ENCODE measurements at places on chromosomes 12 and 14.
A peak's percentile ranks its signal among the peaks of the same experiment; 100 is the strongest.

DNA sequence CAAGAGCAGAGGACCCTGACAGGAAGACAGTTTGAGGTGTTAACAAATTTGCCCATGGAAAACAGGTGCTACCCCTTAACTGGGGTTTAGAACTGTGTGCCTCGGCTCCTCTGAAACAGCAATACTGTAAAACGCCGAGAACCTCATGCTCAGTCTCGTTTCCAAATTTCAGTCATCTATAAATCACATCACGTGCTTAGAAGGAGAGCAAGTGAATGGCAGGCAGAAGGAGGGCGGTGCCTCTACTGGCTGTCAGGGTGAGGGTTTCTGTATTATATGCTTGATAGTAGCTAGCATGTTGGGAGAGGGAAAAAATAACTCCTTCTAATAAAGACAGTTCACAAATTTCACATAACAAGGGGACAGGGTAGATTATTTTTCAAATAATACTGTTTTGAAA lies 4.8 kb downstream of the OR4K13 start:
- DNase-seq = no peak

GRCh38 chr14:35704793-35705493 lies 104.2 kb downstream of the RALGAPA1 start:
- DNase-seq = no peak

GRCh38 chr12:33988197-33988805 lies 34.0 kb upstream of the ALG10 start:
- no peak for DNase-seq

GRCh38 chr12:45654002-45654665 lies 75.4 kb upstream of the ARID2 start:
- no peak for DNase-seq

DNA sequence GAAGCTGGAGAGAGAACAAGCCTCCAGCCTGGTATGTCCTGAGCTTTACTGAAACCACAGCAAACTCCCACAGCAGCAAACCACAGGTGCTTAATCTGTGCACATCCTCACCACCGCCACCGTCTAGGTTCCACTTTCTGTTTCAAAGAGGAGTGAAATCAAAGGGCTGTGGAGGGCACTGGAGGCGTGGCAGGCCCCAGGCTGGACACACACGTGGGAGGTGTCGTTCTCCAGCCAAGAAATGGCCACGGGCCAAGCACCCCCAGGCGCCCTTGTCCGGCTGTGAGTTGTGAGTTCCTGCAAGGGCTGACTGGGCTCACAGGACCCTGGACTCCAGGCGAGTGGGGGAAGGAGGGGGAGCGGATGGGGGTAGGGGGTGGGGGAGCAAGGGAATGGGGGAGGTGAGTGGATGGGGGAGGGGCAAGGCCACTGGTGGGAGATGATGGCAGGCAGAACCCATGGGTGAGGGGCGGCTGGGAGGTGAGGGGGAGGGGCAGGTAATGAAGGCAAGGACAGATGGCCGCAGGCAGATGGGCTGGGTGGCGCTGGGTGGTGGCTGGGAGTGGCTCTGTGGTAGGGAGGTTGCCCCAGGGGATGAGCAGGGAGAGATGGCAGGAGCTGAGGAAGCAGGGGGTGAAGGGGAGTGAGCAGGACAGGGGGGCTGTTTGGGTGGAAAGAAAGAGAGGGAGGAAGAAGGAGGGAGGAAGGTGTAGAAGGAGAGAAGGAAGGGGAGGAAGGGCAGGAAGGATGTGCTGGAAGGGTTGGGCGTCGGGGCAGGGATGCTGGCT lies 86.7 kb downstream of the NCOR2 start:
- peak; percentile 47 for DNase-seq

- DNase-seq = no peak
These were observed 40.5 kb downstream of the SLC2A14 start for GRCh38 chr12:7832059-7832696.

GRCh38 chr12:70240673-70241072 lies 2.6 kb upstream of the CNOT2 start:
- DNase-seq = no peak

GRCh38 chr12:108048686-108049085 lies 80.4 kb upstream of the WSCD2 start:
- no peak for DNase-seq

DNA sequence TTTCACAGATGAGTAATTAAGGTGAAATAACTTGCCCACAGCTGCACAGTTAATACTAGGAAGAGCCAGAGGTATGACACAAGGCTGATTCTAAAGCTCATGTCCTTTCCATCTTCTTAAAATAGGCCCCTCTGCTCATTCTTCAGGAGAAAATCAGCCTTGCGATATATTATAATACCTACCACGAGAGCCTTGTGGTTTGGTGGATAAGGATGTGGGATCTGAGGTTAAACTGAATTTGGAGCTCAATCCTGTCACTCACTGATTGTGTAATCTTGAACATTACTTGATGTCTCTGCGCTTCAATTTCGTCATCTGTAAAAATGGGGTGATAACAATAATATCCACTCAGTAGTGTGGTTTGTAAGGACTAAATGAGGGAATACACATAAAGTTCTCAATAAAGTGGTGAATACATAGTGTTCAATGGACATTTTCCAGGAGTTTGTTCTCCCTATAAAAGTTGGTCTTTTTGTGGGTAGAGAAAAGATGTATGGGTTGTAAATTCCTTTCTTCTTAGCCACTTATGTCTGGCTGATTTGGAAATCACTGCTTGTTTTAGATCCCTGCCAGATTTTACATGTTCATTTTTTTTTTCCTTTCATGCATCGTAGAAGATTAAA lies 25.1 kb upstream of the ATP2B1 start:
- peak; percentile 16 for DNase-seq

GRCh38 chr12:52228931-52229330 lies 4.1 kb upstream of the KRT7 start:
- no peak for DNase-seq

- DNase-seq = no peak
These were observed 67.6 kb upstream of the GNG2 start for GRCh38 chr14:51792809-51793208.

GRCh38 chr14:99664058-99664936 lies 19.4 kb downstream of the HHIPL1 start:
- no peak for DNase-seq

DNA sequence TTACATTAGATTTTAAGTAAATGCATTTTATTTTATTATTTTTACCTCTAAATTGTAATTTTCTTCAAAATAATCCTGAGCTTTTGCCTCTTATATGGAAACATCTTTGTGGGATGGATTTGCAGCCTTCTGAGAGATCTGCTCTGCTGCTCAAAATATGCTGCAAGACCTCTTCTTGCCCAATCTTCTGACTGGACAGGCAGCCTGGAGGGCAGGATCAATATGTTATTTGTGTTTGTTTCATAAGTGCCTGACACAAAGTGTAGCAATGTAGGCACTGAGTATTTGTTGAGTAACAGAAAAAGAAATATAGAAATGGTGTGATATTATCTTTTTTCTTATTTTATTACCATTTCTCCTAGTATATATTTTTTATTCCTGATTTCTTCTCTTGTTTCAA lies 1106.9 kb downstream of the TMTC2 start:
- DNase-seq = no peak

GRCh38 chr12:107402041-107403022 lies 283.3 kb upstream of the PWP1 start:
- no peak for DNase-seq

GRCh38 chr12:6647083-6647604 lies at the start of gene ACRBP:
Gene ACRBP (minus strand): TSS chr12:6647432. CDS start chr12:6647366, 66 bp downstream.
- DNase-seq = no peak

DNA sequence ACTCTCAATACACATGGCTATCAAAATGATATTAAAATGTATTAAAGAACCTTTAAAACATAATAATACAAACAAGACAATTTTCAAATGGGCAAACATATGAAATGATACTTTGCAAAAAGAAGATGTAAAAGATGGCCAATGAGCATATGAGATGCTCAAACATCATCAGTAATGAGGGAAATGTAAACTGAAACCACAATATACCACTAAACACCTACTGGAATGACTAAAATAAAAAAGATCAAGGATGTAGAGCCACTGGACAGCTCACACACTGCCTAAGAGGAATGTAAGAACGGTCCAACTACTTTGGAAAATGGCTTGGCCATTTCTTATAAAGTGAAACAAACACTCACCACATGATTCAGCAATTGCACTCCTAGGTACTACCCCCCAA lies 97.2 kb upstream of the BBS10 start:
- no peak for DNase-seq

DNA sequence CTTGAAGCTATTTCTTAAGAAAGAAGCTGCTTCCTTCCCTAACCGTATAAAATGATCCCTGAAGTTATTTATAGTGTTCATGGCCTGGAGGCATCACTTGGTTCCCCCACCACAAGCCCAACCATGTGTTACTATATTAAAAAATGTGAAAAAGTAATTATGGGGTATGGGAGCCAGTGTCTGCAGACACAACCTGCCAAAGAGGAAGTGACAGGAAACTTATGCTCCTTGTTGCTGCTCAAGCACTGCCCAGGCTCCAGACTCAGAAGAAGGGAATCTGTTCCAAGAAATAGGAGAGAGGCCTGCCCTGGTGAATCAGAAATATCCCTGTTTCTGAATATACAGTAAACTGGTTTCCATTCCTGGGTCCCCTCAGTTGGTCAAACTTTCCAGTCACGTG lies 217.2 kb upstream of the BMP4 start:
- DNase-seq = no peak

GRCh38 chr12:49108958-49109404 lies 1.7 kb downstream of the LMBR1L start:
- DNase-seq = no peak

DNA sequence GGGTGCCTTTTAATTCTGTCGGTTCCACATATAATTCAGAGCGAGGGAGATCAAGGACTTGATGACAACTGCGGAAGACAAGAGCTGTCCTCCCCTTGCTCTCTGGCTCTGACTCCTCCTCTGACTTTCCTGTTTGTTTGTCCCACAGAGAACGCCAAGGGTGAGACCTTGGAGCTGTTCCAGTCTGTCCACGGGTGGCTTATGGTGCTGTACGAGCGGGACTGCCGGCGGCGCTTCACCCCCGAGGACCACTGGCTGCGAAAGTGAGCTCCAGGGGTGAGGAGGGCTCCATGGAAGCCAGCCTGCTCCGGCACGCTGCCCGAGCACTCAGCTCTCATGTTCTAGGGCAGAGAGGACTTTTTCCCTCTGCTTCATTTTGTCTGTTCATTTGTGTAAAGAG lies 32.8 kb downstream of the UBE3B start:
- no peak for DNase-seq

GRCh38 chr12:92396647-92397252 lies 251.1 kb upstream of the BTG1 start:
- no peak for DNase-seq

DNA sequence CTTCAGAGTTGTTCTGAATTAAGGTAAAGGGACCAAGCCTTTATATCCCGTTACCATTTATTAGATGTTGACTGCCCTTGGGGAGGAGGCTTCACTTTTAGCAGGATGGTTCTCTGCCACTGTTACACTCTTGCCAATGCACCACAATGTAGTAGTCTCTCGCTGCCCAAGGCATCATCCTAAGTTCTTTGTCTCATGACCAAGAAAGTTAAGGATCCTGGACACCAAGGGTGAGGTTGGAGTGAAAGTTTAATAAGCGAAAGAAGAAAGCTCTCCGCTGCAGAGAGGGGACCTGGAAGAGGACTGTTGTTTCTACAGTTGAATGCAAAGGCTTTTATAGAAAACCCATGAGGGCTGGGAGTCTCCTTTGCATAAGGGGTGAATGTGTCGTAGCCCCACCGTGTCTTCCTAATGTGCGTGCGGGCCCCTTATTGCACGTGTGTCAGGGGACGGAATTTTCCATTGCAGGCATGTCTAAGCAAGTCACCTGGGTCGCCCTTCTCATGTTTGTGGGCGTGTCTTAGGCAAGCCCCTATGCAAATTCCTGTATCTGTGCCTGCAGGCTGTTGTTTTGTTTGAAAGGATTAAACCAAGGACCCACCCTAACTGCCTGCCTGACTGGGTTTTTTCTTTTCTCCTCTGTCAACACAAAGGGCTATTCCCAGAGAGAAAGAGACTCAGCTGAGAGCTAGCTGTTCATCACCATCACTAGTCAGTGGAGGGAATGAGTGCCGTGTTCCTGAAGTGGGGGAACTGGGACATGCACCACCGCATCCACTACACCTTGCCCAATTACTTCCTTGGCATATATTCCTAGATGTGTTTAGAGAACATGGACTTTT lies 17.6 kb upstream of the RNASE1 start:
- DNase-seq = no peak

DNA sequence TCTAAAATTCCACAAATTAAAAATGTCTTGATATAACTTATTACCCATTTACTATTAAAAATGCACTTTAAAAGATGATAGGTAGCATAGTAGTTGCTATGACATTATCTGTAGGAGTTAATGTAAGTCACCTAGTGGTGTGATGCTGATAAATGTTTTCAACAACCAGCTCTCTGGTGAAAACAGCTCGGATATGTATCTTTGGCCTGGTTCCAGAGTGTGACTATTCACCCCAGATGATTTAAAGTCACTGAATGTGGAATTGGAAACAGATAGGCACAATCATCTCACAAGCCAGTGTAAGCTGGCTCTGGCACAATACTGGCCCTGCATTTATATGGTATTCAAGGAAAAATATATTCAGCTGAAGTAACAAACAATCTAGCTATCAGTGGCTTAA lies 9.2 kb upstream of the CCDC196 start:
- DNase-seq = no peak

DNA sequence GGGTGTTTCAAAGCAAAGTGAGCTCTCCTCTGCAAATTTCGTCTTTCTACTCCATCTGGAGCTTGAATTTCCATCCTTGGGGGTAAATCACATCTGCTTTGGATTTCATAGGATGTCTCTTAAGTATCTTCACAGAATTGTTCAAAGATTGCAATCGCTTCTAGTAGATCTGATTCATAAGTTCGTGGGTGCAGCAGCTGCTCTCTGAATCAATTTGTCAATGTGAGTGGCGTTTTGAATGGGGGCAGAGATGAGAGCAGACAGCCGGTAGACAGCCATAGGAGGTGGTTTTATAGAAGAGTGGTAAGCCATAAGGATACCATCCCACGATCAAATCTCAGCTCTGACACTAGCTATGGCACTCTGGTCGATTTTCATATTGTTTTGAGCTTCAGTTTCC lies 146.0 kb upstream of the RPH3A start:
- DNase-seq = no peak

DNA sequence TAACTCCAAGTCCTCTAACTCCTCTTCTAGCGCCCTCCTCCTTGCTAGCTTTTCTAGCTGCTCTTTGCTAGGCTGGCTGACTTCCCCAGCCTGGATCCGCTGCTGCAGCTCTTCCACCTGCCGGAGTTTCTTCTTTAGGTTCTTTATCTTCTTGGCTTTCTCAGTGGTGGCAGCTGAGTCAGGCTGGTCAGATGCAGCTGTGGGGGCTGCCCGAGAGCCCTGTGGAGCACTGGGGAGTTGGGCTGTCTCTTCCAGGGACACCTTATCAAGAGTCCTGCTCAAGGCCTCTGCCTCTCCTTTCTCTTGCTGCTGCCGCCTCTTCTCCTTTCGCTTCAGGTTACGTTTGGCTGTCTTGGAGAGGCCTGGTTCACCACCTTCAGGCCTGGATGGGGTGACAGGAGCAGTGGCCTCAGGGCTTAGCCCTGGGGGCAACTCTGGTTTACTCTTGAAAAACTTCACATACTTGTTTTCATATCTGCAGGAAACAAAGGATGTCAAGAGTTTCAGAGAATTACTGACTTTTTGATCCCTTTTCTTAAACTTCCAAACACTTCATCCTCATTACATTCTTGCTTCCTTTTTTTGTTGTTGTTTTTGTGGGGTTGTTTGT lies 25.7 kb downstream of the PYM1 start:
- DNase-seq = no peak

GRCh38 chr14:29918981-29919380 lies 8.7 kb downstream of the PRKD1 start:
- DNase-seq = no peak

Data from CD4-positive, alpha-beta memory T cell (primary cell).